Activated naive CD8-positive, alpha-beta T cell treated with anti-CD3 and anti-CD28 coated beads, Interleukin-2, amount 10 ng/mL, durations not matched to agents 7 days and 5 days (primary cell): ENCODE measurements at places on chromosomes 2 and 18. TPM values are rescaled to one million over a fixed set of nuclear protein-coding genes. Genes with fewer than 3 reads are reported as not detected.

- H3K36me3 ChIP-seq: no peaks in the 10 kb centered on the region
- no peak for DNase-seq
- H3K4me1 ChIP-seq: no peaks in the 10 kb centered on the region
- H3K27ac ChIP-seq: no peak overlapping the region
- no peaks in the 10 kb centered on the region for H3K27me3 ChIP-seq
Observed at GRCh38 chr2:79620679-79621078, 107.8 kb downstream of the CTNNA2 start.

DNA sequence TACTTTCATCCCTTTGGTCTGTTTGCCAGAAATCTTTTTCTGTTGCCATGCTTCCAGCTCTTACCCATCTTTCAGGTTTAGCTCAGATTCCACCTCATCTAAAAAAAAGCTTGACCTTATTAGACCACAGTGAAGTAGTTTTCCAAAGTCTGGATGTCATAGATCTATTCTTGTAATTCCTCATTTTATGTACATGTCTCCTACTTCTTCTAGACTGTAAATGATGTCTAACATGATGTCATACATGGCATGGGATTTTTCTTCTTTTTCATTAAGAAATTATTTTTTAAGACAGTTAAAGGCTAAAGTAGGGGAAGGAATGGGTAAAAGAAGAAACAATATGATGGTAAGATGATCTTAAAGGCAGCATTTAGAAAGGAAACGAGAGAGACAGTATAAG lies 11.3 kb downstream of the GLS start:
- H3K27ac ChIP-seq: no peak overlapping the region
- peaks cover 22% of the 10 kb centered on the region for H3K36me3 ChIP-seq
- no peaks in the 10 kb centered on the region for H3K27me3 ChIP-seq
- no peak overlapping the region for H3K4me3 ChIP-seq

GRCh38 chr2:11022591-11023273 lies 111.0 kb downstream of the KCNF1 start:
- H3K27me3 ChIP-seq: peaks cover 8% of the 10 kb centered on the region
- DNase-seq: no peak
- H3K4me3 ChIP-seq: no peak overlapping the region
- no peaks in the 10 kb centered on the region for H3K36me3 ChIP-seq

GRCh38 chr2:104572834-104573233 lies 281.1 kb upstream of the POU3F3 start:
- no peaks in the 10 kb centered on the region for H3K4me1 ChIP-seq
- H3K36me3 ChIP-seq: no peaks in the 10 kb centered on the region
- H3K27ac ChIP-seq: no peak overlapping the region
- no peaks in the 10 kb centered on the region for H3K27me3 ChIP-seq
- H3K4me3 ChIP-seq: no peak overlapping the region
- DNase-seq: no peak

Gene CAPN13
- total RNA-seq: not detected

- DNase-seq: no peak
- H3K27me3 ChIP-seq: no peaks in the 10 kb centered on the region
- no peaks in the 10 kb centered on the region for H3K4me1 ChIP-seq
- no peak overlapping the region for H3K4me3 ChIP-seq
- H3K36me3 ChIP-seq: no peaks in the 10 kb centered on the region
Observed at GRCh38 chr18:39732918-39733317, 2167.3 kb upstream of the CELF4 start.

DNA sequence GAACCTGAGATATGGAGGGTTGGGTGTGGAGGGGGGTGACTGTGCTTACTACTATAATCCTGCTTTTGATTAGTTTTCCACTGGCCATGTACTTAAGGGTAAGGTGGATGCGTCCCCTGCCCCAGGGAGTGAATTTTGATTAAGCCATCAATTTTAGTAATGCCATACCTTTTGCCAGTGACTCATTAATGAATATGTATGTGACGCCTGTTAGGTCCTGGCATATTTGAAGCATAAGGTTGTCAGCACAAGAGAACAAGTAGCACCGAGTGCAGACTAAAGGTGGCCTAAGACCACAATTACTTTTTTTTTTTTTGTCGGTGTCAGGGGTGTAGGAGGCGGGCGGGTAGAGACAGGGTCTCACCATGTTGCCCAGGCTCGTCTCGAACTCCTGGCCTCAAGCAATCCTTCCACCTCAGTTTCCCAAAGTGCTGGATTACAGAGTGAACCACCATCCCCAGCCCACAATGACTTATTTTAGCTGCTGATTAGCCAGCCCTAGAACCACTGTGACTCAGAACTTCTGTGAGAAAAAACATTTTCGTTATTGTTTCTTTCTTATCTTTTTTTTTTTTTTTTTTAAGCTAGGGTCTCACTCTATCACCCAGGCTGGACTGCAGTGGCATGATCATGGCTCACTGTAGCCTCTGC lies 7.0 kb downstream of the TANC1 start:
- no peaks in the 10 kb centered on the region for H3K36me3 ChIP-seq
- DNase-seq: no peak
- peaks cover 2% of the 10 kb centered on the region for H3K4me1 ChIP-seq
- peaks cover 32% of the 10 kb centered on the region for H3K27me3 ChIP-seq

Gene PREB
- total RNA-seq: 53.9 TPM

GRCh38 chr18:63298400-63299365 lies 20.9 kb downstream of the BCL2 start:
- peaks cover 70% of the 10 kb centered on the region for H3K36me3 ChIP-seq
- peak overlapping the region; percentile 81 for H3K27ac ChIP-seq
- H3K4me3 ChIP-seq: peak overlapping the region; percentile 70
- H3K4me1 ChIP-seq: peaks cover 68% of the 10 kb centered on the region
- H3K27me3 ChIP-seq: no peaks in the 10 kb centered on the region
- peak; percentile 46 for DNase-seq

- H3K4me1 ChIP-seq: no peaks in the 10 kb centered on the region
- no peak overlapping the region for H3K4me3 ChIP-seq
- no peaks in the 10 kb centered on the region for H3K36me3 ChIP-seq
- no peak for DNase-seq
Observed at GRCh38 chr2:164479460-164479859, 141.8 kb downstream of the GRB14 start.

Gene ZNF516
- total RNA-seq: 6.9 TPM

- peaks cover 36% of the 10 kb centered on the region for H3K36me3 ChIP-seq
- no peak overlapping the region for H3K4me3 ChIP-seq
- H3K27ac ChIP-seq: no peak overlapping the region
Observed at GRCh38 chr2:28414583-28414982, 21.9 kb downstream of the FOSL2 start.

DNA sequence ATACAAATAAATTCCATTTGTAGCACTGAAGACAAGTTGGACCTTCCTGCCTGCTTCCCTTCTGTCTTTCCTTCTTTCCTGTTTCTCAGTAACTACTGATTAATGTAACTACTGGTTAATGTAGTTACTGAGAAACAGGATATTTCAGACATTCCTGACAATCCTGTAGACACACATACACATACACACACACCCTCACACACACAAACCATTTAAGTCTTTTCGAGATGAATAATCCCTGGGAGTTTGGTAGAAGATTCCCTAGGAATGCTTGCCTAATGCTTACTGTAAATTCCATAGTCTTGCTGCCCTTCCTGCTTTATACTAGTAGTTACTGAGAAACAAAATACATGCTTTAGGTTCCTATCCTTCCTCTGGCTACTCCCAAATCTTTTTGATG lies 83.9 kb downstream of the PIK3C3 start:
- no peak overlapping the region for H3K4me3 ChIP-seq
- H3K4me1 ChIP-seq: peaks cover 6% of the 10 kb centered on the region
- H3K27ac ChIP-seq: no peak overlapping the region
- H3K27me3 ChIP-seq: no peaks in the 10 kb centered on the region
- DNase-seq: no peak

Gene HDHD2
- 37.6 TPM for total RNA-seq

GRCh38 chr2:200310545-200310971 lies 4.1 kb downstream of the SPATS2L start:
- H3K36me3 ChIP-seq: peaks cover 18% of the 10 kb centered on the region
- no peak overlapping the region for H3K27ac ChIP-seq
- H3K27me3 ChIP-seq: peaks cover under 1% of the 10 kb centered on the region
- peaks cover 27% of the 10 kb centered on the region for H3K4me1 ChIP-seq

Gene MYO5B
- not detected for total RNA-seq

- peaks cover 24% of the 10 kb centered on the region for H3K4me1 ChIP-seq
- H3K36me3 ChIP-seq: peaks cover 2% of the 10 kb centered on the region
- no peak overlapping the region for H3K4me3 ChIP-seq
- no peak for DNase-seq
- no peaks in the 10 kb centered on the region for H3K27me3 ChIP-seq
Observed at GRCh38 chr2:218393750-218394290, 5.8 kb upstream of the CTDSP1 start.

Gene AGXT
- total RNA-seq: not detected

DNA sequence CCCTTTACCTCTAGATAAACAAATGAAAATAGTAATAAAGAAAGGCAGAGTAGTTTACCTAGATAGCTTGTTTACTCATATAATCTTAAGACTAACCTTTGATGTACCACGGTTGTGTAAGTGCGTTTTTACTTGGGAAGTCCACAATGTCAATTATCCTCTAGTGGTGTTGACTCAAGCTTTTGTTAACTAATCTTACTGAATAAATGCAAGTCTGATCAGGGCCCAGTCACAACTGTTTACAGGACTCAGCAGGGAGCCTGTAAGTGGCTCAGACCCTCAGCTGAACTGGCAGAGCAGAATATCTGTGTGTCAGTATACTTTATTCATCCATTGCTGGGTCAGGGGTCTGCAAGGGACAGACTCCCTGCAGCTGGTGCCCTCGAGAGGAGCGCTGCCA lies 98.1 kb upstream of the ACAA2 start:
- H3K27me3 ChIP-seq: peaks cover 6% of the 10 kb centered on the region
- no peak overlapping the region for H3K27ac ChIP-seq
- no peaks in the 10 kb centered on the region for H3K36me3 ChIP-seq
- no peaks in the 10 kb centered on the region for H3K4me1 ChIP-seq

- H3K4me3 ChIP-seq: no peak overlapping the region
- peaks cover 18% of the 10 kb centered on the region for H3K36me3 ChIP-seq
- H3K4me1 ChIP-seq: peaks cover 35% of the 10 kb centered on the region
- DNase-seq: no peak
- no peaks in the 10 kb centered on the region for H3K27me3 ChIP-seq
Observed at GRCh38 chr2:136070913-136071312, 47.0 kb downstream of the CXCR4 start.

Gene AMMECR1L
- 14.7 TPM for total RNA-seq

DNA sequence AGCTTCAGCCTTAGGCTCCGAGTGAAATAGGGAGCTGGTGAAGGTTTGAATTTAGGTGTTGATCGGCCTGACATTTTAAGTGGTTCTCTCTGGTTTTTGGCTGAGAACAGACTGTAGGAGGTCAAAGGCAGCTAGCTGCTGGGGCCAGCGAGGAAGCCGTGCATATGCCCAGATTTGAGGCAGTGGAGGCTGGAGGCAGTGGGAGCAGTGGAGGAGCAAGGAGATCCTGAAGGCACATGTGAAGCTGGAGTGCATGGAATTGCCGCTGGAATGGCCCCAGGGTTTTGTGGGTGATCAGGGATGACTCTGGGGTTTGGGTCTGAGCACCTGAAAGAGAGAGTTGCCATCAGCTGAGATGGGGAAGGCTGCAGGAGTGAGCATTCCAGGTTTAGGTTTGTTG lies 25.1 kb downstream of the STEAP3 start:
- no peak overlapping the region for H3K27ac ChIP-seq
- no peaks in the 10 kb centered on the region for H3K36me3 ChIP-seq
- H3K4me3 ChIP-seq: no peak overlapping the region
- no peaks in the 10 kb centered on the region for H3K4me1 ChIP-seq
- H3K27me3 ChIP-seq: no peaks in the 10 kb centered on the region

DNA sequence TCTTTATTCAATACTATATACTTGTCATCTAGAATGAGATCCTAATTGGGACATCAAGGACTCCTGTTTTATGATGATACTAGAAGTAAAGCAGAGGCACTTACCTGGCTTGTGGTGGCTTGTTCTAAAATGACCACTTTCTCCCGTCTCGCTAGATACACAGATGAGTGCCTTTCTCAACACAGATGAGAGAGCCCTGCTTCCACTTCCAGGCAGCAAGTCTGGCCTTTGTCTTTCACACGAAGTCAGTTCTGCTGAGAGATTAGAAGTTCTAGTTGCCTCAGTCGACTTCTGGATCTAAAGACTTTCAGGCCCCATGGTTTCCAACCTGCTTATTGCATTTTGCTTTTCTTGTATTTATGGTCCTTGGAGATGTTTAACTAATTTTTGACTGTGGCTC lies 70.3 kb downstream of the PPP1R1C start:
- no peak for DNase-seq
- H3K4me1 ChIP-seq: no peaks in the 10 kb centered on the region
- H3K27me3 ChIP-seq: peaks cover 5% of the 10 kb centered on the region
- H3K36me3 ChIP-seq: no peaks in the 10 kb centered on the region

- DNase-seq: peak; percentile 88
- H3K4me3 ChIP-seq: peak within 1 kb of the TSS; percentile 85
- peaks cover 56% of the 10 kb centered on the region for H3K4me1 ChIP-seq
Observed at GRCh38 chr2:98731041-98731893, at the start of gene MGAT4A. Gene MGAT4A (minus strand): TSS chr2:98731132. CDS start chr2:98726332, 4,800 bp downstream.

Gene FAM136A
- total RNA-seq: 34.8 TPM

Gene AKAIN1
- total RNA-seq: not detected

DNA sequence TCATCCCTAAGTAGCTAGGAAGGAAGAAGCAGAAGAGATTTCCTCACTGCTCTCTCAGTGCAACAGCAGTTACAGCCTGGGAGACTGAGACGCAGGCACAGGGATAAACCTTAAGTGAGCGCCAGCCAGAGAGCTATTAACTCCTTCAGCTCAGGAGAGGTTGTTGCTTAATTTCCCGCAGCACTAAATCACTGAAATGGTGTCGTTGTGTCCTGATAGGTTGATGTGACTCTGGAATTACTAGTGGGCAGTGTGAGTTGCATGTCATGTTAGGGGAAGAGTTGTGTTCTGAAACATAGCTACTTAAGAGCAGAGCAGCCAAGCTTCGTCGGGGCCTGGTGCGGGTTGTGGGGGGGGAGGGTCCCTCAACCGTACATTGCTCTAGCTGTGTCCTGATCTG lies 225.8 kb downstream of the NAPG start:
- H3K36me3 ChIP-seq: no peaks in the 10 kb centered on the region
- no peak overlapping the region for H3K27ac ChIP-seq
- H3K27me3 ChIP-seq: no peaks in the 10 kb centered on the region
- H3K4me3 ChIP-seq: no peak overlapping the region
- DNase-seq: no peak
- H3K4me1 ChIP-seq: no peaks in the 10 kb centered on the region

DNA sequence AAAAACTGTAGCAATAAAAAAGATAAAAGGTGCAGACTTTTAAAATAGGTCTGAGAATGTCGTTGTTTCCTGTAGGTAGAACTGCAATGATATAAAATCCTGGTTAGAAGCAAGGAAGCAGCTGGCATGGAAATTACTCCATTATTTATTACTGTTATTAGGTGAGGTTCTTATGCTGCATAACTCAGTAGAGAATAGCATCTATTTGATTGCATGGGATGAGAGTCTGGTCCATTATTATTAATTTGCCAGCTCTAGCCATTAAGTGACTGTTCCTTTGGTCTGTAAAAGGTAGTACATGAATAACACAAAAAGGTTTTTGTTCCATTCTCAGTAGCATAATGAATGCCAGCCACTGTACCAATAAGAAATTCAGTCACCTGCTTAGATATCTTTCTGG lies 358.6 kb downstream of the RBM43 start:
- H3K27me3 ChIP-seq: no peaks in the 10 kb centered on the region
- H3K4me1 ChIP-seq: no peaks in the 10 kb centered on the region
- no peak for DNase-seq
- H3K4me3 ChIP-seq: no peak overlapping the region
- H3K27ac ChIP-seq: no peak overlapping the region

Gene DQX1
- total RNA-seq: 0.20 TPM

Gene MDH1B
- 0.34 TPM for total RNA-seq
